ENCODE measurements at places on chromosomes 5 and 9. TPM values are rescaled to one million over a fixed set of nuclear protein-coding genes. Genes with fewer than 3 reads are reported as not detected.

- no peak for DNase-seq
Measured at GRCh38 chr9:34479431-34479866, 20.8 kb downstream of the DNAI1 start.

- DNase-seq, result peak; percentile 15
Measured at GRCh38 chr9:33178972-33179697, 12.0 kb upstream of the B4GALT1 start.

DNA sequence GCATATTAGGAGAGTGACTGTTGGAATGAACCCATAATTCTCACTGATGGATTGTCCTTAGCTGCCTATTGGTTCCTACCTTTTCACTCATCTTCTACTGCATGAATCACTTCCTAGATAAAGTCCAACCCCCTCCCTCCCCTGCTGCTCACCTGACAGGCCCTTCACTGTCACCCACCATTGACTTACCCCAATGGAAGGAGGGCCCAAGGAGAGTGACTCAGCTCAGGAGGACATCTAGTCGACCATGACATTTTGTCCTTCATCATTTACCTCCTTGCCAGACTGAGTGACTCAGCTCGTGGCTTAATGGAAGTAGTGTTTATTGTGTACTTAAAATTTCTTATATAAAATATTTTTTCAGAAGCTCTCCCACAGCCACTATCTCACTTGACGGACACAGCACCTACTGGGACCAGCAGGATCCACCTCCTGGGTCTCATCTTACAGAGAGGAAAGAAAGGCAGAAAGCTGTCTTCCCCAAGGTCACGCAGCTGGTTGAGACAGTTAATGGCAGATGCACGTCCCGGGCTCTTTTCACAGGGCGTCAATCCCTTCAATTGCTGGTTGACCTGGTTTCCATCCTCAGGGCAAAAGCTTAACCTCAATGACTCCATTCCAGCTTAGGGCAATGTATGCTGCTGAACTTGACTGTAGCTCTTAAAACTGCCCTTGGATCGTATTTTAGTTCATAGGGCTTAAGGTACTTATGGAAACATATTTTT, 142.3 kb downstream of the MARCHF11 start:
- no peak for DNase-seq

- DNase-seq, result no peak
Measured at GRCh38 chr9:118276784-118277183, 572.6 kb downstream of the TLR4 start.

Gene CNTFR
- total RNA-seq, result not detected

Gene ARL14EPL
- total RNA-seq, result not detected

Data from fibroblast of villous mesenchyme (primary cell).